ENCODE measurements at places on chromosomes 4 and X.

GRCh38 chrX:22193851-22194659, 78.7 kb upstream of the CBLL2 start:
- DNase-seq = no peak

DNA sequence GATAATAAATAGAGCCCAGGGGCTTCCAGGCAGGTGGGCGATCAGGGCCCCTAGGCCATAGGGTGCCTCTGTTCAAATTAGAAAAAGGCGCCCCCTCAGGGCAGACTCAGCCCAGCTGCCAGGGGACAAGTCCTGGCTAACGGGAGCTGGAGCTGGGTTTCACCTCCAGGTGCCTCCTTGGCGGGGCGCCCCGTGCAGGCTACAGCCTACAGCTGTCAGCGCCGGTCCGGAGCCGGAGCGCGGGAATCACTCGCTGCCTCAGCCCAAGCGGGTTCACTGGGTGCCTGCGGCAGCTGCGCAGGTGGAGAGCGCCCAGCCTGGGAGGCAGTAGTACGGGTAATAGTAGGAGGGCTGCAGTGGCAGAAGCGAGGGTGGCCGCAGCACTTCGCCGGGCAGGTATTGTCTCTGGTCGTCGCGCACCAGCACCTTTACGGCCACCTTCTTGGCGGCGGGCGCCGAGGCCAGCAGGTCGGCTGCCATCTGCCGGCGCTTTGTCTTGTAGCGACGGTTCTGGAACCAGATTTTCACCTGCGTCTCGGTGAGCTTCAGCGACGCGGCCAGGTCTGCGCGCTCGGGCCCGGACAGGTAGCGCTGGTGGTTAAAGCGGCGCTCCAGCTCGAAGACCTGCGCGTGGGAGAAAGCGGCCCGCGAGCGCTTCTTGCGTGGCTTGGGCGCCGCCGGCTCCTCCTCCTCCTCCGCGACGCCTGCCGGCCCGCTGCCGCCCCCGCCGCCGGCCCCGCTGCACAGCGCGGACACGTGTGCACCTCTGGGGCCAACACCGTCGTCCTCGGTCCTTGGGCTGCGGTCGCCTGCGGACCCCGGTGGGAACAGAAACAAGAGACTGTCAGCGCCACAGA, 2.4 kb downstream of the NKX3-2 start:
- no peak for DNase-seq

GRCh38 chr4:11166034-11166433, 262.7 kb downstream of the HS3ST1 start:
- no peak for DNase-seq

DNA sequence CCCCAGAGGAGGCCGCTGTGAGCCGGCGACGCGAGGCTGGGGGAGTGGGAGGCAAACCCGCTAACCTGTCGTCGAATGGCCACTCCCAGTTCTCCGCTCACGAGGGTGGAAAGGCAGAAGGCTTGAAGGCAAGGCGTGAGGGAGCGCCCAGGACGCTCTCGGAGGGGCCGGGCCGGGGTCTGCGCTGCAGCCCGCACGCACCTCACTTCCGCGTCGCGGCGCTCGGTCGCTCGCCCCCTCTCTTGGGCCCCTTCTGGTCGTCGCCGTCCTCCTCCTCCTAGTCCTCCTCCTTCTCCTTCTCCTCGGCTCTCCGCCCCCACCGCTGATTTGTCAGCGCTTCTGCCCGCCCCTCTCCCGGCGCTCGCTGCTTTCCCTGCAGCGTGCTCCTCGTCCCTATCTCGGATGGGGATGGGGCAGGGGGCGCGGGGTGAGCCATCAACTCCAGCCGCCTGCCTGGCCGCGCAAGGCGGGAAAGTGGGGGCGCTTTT, at the start of gene SNCA:
SNCA (minus strand) TSS at position 265 of the 488 bp plus-strand sequence. CDS start 1,494 bp downstream, outside the sequence.
- DNase-seq = peak; percentile 88

DNA sequence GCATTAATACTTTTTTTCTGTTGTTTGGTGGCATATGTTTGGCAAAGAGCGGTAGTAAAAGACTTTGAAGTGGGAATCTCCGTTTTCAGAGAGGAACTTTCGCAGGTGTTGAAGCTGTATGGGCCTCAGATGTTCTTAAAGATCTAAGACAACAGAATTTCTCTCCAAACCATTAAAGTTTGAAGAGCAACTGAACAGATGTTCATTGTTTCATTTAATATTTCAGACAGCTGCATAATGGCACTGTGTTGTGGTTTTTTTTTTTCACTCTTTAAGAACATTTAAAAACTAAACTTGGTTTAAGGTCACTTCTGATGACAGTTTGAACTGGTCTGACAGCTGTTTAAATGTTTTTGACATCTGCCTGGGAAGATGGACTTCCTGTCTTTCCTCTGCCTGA, 882.7 kb upstream of the PCDH10 start:
- no peak for DNase-seq
